ENCODE measurements at places on chromosomes 12 and 14.
A peak's percentile ranks its signal among the peaks of the same experiment; 100 is the strongest.

DNA sequence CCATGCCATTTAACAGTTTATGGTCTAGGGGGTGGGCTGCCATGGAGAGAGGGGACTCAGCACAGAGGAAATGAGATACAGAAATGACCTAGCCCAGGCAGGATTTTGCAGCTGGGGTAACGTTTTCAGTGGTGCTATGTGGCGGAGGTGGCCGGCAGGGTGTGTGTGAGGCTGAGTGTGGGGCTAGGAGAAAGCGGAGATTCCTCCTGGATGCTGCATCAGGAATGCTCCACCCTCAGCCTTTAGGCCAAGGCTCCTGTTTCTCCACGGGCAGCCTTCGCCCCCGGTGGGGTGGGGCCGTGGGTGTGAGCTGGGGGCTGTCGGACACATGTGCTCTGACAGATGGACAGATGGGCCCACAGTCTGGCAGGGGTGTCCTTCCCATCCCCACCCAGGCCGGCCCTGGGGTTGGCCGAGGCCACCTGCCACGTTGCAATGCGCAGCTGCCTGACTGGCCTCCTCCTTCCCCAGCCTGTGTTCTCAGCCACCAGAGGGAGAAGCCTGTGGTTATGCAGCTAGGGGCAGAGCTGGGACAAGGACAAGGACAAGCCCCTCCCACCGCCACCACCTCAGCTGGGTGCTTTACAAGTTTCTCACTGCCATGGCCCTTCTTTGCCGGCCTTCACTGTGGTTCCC, 44.3 kb downstream of the TEAD4 start:
- DNase-seq = no peak

DNA sequence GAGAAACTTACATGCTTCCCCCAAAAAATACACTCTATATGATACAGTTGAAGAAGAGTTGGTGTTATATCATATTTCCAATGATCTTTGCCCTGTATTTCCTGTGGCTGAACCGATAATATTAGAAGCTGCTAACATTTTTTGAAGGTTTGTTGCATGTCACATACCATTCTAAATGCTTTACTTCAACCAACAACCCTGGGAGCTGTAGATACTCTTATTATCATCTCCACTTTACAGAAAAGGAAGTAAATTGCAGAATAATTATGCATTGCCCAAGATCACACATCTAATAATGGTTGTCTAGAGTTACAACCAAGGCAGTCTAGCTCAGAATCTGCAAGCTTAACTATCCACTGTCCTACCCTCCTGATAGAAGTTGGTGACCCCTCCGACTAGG, 182.8 kb downstream of the NUAK1 start:
- DNase-seq = no peak

GRCh38 chr12:89129167-89129870, 223.0 kb downstream of the DUSP6 start:
- DNase-seq = no peak

DNA sequence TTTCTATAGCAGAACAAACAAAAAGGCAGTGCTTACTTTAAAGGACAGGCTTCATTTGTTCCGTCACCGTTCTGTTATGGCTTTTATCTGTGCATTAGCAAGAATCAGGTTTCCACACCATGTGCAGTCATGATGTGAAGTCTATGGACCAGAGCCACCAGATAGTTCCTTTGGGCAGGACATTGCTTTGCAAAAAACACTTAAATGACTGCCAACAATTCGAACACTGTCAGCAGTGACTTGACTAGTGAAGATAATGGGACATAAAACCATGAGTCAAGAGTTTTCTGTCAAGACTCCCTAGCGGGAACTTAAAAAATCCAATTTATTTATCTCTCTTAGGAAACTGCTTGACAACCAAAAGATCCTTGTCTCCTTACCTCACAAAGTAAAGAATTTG, 80.3 kb downstream of the NKX2-1 start:
- no peak for DNase-seq

DNA sequence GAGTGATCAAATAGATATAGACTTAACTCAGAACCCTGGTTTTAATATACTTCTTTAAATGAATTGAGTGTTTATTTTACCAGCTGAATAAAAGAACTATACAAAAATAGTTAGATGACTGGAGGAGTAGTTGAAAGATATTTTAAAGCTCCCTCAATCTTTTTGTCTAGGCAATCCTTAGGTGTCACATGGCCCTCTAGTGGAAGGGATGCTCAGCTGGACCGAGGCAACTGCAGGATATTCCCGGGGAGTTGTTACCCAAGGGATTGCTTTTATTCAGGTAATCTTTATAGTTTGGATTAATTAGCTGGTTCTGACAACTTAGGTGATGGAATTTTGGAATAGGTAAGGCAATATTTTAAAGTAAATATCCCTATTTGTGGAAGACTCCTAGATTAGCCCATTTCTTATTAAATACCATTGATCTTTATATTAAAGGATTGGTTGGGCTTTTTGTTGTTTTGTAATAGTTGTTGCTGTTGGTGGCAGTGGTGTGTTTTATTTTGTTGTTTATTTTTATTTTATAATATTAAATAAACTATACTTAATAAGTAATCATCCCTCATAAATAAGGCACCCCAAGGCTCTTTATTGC, 57.1 kb downstream of the ZDHHC17 start:
- DNase-seq = peak; percentile 23

DNA sequence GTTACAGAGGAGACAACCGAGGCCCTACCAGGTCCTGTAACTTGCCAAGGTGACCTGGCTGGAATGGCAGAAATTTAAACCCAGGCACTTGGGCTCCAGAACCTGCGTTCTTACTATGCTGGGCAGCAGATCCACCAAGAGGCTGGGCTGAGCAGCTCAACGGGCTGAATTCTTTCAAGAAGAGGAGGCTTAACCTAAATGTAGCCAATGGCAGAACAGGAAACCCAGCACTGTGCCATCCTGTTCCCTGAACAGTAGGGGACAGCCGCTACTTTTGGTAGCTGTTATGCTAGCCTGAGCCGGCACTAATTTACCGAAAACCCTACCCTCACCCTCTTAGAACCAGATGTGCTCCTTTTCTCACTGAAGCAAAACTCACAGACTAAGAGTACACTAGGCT, 86.1 kb downstream of the ACTN1 start:
- no peak for DNase-seq

DNA sequence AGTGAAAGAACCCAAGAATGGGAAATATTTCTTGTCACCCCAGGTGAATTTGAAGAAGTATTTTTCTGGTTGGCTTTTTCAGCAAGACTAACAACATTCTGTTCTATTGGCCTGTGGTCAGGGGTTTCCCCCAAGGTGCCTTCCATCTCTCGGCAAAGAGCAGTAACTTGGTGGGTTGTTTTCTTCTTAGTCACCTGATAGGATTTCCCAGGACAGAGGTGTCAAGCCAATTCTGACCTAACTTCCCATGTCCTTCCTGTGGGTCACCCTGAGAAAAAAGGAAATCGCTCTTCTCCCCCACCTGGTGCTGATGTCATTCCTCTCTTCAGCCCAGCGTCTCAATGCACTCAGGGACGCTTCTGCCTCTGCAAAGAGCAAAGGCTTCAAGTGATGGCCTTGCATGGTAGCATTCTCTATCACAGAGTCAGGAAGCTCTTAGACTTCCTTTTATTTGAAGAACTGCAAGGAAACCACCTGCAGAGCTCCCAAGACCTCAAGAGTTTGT, 16.1 kb upstream of the IFNG start:
- no peak for DNase-seq

DNA sequence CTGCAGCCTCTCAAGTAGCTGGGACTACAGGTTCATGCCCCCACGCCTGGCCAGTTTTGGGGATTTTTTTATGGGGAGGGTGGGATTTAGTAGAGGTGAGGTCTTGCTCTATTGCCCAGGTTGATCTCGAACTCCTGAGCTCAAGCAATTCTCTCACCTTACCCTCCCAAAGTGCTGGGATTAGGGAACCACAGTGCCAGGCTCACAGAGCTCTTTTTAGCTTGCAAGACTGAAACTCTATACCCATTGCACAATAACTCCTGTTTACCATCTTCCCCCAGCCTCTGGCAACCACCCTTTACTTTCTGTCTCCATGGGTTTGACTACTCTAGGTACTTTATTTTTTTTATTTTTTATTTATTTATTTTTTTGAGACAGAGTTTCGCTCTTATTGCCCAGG, 25.7 kb upstream of the CDK17 start:
- DNase-seq = no peak

DNA sequence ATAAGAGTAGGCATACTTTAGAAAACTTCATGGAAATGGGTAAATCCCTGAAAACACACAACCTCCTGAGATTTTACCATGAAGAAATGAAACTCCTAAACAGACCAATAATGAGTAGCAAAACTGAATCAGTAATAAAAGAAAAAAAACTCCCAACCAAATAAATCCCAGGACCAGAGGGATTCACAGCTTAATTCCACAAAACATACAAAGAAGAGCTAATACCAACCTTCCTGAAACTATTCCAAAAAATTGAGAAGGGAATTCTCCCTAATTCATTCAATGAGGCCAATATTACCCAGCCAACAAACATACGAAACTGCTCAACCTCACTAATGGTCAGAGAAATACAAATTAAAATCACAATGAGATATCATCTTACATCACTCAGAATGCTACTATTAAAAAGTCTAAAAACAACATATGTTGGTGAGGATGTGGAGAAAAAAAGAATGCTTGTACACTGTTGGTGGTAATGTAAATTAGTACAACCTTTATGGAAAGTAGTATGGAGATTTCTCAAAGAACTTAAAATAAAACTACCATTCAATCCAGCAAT, 97.3 kb upstream of the ST8SIA1 start:
- no peak for DNase-seq

- no peak for DNase-seq
Observed at GRCh38 chr12:6891646-6892001, 13.0 kb upstream of the LRRC23 start.

GRCh38 chr14:64788706-64789105, 84.5 kb downstream of the PLEKHG3 start:
- no peak for DNase-seq

DNA sequence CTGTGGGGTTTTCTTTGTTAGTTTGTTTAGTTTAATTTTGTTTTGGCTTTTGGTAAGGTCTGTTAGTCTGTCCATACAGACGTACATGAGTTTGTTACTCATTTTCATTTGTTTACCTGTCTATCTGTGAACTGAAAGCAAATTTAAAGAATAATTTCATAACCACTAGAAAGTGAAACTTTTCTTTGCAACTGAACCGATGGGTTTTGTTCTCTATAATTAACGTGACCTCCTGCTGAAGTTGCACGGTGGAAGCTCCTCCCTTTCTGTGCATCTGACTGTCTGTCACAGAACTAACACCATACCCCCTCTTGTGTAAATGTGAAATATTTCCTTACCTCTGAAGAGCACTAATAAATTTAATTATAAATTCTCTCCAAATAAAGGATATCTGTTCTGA, 595.5 kb downstream of the GALC start:
- no peak for DNase-seq

DNA sequence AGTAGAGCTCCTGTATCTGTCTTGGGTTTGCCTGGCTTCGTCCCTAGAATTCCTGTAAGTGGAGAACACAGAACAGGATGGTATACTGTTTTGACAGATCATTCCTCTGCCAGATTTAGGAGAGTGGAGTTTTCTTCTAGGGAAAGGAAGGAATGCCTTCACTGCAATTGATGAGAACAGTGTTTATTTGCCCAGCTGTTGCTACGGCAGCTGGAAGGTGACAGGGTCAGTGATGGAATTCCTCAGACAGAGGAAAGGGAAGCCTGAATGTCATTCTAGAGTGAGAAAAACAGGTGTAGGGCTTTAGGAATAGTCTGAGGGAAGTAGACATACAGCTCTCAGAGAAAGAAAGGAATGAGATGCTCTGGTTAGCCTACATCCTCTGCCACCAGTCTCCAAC, 11.7 kb downstream of the CSRNP2 start:
- no peak for DNase-seq

Measured in SHP77 (cell line).